ENCODE measurements at places on chromosomes 5 and 9.
A peak's percentile ranks its signal among the peaks of the same experiment; 100 is the strongest.

GRCh38 chr9:108363311-108363710 is 492.5 kb downstream of the ACTL7B start:
- no peak for DNase-seq

GRCh38 chr9:37218800-37219425 is 98.5 kb downstream of the ZCCHC7 start:
- no peak for DNase-seq

- DNase-seq: peak; percentile 2
These were observed 5.4 kb downstream of the GDA start for GRCh38 chr9:72154468-72155285.

- no peak for DNase-seq
These were observed 174.5 kb downstream of the CFAP90 start for GRCh38 chr5:7676455-7676854.

GRCh38 chr9:125462861-125463291 is 201.2 kb downstream of the GAPVD1 start:
- no peak for DNase-seq
